CD4-positive, alpha-beta T cell treated with Interferon gamma for 1 hour (primary cell): ENCODE measurements at places on chromosomes 2 and 18.

DNA sequence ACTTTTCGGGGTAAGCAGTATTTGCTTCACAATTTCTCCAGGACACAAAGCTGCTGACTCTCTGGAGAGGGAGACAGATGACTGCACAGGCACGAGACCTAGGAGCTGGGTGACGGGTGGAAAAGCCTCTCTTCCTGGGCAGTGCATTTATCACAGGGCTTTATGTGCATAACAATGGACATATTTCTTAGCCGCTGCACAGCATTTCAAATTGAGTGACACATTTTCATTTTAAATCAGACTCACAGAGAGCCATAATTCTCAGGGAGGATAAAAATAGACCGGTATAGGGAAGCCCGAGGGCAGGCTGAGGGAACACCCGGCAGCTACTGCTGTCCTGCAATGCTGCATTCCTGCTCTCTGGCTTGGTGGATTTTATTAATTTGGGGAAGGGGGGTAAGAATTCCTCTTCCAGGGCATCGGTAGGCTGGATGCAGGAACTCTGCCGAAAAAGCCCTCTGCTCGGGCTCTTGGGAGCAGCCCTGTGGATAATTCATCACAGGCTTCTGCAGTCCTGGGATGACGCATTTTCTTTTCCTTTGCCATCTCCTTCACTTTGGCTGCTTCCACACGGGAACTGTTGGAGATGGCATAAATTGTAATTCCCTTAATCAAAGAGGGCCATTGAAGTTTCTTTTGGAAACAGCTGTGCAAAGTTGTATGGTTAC lies 108.1 kb upstream of the ACAA2 start:
- DNase-seq, result no peak

GRCh38 chr2:238127165-238128060 lies 11.1 kb upstream of the KLHL30 start:
- no peak for DNase-seq

DNA sequence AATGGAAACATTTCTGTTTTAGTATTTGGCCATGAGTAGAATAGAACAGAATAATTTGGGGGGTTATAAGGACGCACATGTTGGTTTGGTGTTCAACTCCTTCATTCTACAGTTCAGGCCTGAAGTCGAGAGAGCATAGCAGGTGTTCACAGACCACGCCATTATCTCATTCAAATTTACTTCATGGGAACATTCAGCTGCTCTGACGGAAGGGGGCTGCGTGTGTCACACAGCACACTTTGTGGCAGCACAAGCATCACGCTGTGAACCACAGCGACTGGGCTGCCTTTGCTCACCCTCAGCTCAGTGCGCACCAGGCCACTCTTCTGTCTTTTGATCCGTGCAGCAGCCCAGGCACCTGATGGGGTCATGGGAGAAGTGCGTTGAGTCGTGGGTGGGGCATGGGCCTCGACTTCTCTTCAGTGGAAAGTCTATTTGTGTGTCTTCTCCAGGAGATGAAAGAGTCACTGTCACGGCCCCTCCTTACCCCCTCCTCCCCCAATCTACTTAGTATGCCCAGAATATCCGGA lies 348.6 kb upstream of the SALL3 start:
- no peak for DNase-seq

DNA sequence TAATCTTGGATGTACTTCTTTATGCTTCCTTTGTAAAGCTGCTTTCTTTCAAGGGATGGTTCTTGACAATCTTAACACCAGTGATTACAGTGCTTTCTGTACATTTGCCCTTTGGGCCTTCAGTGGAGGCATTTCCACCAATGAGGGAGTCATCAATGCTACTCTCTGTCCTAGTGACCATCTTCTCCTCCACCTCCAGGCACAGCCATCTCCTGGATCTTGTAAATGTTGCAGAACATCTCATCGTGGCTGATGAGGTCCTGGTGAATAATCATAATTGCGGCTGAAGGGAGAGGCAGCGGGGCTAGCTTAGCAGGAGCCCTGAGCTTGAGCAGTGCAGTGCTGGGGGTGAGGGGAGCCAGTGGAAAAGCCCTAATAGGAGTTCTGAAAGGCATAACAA lies 32.5 kb downstream of the IDH1 start:
- DNase-seq, result no peak

- DNase-seq, result no peak
Observed at GRCh38 chr2:12617366-12617765, 99.4 kb upstream of the TRIB2 start.

DNA sequence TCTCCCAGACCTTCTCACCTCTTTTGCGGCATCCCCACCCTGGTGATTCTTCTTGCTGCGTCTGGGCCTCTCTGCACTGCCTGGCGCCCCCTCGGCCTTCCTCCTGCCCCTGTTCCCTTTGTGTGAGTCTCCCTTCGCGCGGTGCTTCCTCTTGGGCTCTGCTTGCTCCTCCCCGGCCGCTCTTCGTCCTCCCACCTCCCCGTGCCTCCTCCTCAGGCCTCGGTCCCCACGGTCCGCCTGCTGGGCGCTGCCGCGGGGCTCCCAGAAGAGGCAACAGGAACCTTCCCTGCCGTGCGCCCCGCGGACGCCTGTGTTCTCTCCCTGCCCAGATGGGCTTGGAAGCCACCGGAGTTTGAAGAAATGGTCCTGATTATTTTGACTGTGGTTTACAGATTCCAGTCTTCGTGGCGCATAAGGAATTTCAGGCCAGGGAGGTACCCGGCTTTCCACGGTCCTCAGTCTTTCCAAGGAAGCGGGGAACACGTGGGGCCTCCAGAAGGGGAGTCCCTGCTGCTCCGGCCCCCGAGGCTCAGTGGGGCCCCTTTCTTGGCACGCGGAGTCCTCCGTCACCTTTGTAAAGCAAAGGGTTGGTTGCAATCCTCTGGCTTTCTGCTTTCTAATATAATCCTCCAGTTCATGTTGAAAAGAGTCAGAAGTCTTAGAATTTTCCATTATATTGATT lies 13.1 kb downstream of the RNU2-63P start:
- no peak for DNase-seq

DNA sequence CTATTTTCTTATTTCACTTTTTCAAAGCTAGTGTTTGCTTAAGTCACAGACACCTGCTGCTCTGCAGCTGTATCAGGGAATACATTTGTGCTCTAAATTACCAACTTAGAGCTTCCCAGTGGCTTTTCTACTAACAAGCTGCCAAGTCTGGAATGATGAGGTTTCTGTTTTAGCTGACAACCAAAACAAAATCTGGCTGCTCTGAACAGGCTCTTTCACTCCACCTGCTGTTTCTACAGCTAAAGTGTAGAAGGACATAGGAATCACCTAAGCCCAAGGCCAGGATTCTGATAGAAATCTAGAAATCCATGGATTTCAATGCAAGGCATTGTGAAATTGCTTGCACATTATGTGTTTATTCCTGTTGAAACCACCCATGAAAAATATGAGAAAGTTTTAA lies 201.2 kb downstream of the SUCLG1 start:
- no peak for DNase-seq

- no peak for DNase-seq
Observed at GRCh38 chr2:212537726-212538304, 787 bp downstream of the ERBB4 start.

DNA sequence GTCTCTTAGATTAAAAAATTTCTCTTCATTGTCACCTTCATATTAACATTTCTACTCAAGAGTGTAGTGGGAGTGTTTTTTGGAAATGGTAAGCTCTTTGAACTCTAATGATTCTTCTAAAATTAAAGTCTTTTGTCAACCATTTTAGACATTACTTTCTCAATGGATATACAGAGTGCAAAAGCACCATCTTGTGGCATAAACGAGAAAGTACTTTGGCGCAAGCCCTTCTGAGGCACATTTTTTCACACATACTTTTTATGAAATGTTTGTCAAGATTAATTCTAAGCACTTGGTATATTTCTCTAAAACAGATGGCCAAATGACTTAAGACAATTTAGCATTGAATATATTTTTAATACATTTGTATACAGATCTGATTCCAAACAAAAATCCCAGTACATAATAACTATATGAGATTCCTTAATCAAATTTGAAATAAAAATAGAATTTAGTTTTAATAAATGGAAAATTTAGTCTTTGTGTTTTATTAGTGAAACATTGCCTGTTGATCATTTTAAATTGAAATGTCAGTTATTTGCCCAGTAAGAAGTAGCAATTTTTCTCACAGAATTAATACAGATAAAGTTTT lies 63.3 kb upstream of the GALNT5 start:
- no peak for DNase-seq

DNA sequence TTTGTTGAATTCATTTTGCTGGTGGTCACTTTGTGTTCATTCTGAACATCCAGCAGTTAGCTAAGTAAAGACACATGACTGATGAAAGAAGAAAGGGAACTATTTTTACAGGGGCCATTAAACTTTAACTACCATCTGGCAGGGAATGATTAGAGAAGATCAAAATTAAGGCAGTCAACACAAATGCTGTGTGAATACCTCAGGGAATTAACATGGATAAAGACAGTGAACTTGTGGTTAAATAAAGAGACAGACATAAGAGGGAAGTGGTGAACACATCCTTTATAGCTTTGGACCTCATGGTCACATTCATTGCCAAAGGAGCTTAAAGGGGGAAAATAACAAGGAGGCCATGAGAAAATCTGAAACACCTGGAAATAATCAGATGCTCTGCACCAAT lies 52.6 kb upstream of the ATP5MC3 start:
- no peak for DNase-seq

- no peak for DNase-seq
Observed at GRCh38 chr2:184598002-184598315, 370 bp upstream of the ZNF804A start.

DNA sequence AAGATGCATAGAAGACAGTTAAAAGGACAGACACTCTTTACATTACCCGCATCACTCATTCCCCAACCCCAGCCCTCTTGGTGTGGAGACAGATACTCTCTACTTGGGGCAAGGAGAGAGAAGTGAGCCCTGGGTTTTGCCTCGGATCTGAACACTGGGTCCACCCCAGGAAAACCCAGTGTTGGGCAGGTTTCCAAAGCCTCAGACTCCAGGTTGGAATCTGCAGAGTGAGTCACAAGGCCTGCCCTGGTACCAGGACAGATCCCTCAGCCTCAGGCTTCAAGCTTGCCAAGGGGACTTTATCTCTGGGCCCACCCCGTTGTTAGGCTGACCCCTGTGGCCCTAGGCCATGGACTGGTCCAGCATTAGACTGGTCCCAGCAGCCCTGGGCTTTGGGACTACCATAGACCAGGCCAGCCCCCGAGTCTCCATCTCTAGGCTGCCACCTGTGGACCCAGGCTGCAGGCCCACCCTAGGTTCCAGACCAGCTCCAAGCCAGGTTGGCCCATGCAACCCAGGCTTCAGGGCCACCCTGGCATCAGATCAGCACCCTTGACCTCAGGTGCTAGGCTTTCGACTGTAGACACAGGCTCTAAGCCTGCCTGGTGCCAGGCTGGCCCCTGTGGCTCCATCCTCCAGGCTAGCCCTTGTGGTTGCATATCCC lies 112.8 kb downstream of the GULP1 start:
- DNase-seq, result no peak

GRCh38 chr2:137959166-137959565 lies 5.1 kb upstream of the HNMT start:
- no peak for DNase-seq

GRCh38 chr2:86047575-86048382 lies 57.9 kb downstream of the POLR1A start:
- DNase-seq, result no peak

GRCh38 chr2:223477318-223477717 lies 124.8 kb downstream of the SCG2 start:
- DNase-seq, result no peak

DNA sequence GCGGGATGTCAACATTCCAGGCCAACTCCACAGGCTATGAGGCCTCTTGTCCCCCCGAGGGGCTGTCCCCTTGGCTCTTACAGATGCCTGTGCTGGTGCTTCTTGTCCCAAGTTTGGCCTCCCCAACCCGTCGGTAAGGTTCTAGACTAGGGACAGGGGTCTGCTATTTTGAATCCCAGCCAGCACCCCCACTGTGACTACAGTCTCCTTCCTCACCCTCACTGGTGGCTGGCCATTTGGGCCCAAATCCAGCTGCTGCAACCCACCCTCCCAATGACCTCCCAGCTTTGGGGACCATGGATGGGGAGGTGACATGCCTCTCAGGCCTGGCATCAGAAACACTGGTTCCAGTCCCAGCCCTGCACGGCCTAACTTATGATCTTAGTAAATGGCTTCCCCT lies 18.7 kb downstream of the CFAP65 start:
- no peak for DNase-seq

- no peak for DNase-seq
Observed at GRCh38 chr2:23621616-23622015, 236.6 kb downstream of the KLHL29 start.

DNA sequence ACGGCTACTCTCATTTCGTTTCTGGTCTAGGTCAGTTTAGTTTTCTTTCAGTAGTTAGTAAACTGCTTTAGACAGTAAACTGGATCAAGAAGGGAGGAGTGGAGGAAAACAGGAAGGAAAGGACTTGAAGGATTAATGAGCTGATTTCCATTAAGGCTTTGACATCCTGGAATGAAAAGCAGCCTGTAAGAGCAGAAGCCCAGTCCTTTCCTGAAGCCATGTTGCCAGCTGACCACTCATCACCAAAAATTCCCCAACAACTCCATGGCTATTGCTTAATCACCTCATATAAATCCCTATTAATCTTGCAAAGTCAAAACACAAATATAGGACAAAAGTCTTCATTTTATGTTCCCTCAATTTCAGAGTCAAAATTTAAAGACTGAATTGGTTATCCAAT lies 113.7 kb upstream of the ZFP36L2 start:
- DNase-seq, result no peak

DNA sequence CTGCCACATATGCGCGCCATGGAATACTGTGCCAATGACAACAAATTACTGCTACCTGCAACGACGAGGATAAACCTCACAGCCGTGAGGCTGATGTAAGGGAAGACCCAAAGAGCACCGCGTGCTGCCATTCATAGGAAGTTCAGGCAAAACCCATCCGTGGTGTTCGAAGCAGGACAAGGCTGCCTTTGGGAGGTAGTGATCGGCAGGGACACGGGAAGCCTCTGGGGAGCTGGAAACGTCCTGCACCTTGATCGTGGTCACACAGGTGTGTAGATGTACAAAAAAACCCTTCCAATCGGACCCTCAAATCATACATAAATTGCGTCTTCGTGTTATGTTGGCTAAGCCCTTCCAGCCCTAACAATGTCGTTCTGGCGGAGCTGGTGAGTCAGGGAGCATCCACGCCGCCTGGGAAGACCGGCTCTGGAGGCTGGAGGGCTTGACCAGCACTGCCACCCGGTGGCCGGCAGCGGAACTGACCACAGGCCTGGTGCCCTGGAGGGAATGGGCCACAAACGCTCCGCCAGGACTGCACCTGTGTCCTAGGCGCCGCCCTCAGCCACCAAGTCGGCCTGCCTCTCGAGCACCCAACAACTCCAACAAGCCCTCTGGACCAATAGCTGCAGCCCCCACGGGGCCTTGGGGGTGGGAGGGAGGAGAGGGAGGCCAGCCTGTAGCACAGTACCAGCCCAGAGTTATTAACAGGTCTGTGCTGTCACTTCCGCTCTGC lies 4.1 kb upstream of the NEURL3 start:
- DNase-seq, result peak; percentile 68

GRCh38 chr2:181128199-181128598 lies 147.8 kb downstream of the UBE2E3 start:
- no peak for DNase-seq

- DNase-seq, result no peak
Observed at GRCh38 chr2:190655113-190655512, 6.2 kb downstream of the NAB1 start.

- DNase-seq, result no peak
Observed at GRCh38 chr2:28404086-28404485, 11.4 kb downstream of the FOSL2 start.
